ENCODE measurements at places on chromosomes 7 and 10.

- no peak for DNase-seq
Observed at GRCh38 chr7:128792471-128793180, 858 bp downstream of the CCDC136 start.

GRCh38 chr7:120802751-120803150 lies 55.2 kb downstream of the TSPAN12 start:
- DNase-seq = no peak

GRCh38 chr7:114533131-114533530 lies 118.5 kb downstream of the FOXP2 start:
- no peak for DNase-seq

DNA sequence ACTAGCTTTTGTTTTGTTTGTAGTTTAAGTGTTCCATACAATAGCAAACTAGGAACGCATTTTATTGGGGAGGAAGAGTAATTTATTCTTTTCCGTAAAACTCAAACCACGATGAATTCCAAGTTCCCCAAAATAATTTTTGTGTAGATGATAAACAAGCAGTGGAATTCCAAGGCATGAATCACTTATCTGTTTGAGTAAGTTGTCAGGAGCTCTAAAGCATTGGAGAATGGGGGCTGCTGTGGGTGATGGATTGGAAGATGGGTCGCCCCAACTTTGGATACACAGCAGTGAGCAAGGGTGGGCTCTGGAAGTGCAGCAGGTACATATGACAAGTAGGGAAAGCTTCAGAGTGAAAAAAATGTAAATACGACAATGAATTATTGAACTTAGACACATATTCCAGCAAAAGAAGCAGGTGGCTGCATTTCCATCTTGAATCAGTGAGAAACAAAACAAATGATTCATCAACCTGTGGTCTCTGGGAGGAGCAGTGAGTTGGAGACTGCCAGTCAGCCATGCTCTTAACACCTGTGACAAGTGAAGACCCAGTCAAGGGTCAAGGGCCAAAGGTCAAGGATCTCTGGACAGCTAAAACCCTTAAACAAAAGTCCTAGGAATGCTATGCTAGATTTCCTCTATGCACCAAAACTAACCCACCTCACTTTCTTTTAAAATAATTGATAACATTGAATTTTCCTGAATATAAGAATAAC lies 34.2 kb upstream of the ADRB1 start:
- no peak for DNase-seq

- DNase-seq = no peak
Observed at GRCh38 chr7:69929622-69930021, 331.3 kb downstream of the AUTS2 start.

DNA sequence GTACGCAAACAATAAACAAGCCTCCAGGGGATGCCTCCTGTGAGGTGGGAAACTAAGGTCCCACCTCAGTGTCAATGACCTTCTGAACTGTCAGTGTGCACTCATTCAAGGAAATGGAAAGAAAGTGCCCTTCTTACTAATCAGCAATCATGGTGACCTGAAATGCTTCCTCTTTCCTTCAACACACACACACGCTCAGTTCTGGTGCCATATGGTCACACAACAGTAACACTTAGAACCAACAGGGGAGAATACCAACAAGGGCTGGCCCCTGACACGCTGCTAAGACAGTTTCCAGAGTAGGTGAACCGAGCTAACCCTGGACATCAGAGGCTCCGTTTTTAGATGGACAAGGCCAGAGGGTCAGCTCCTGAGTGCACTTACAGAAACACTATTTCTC lies 42.1 kb upstream of the EFCAB10 start:
- no peak for DNase-seq

Data from WTC11 (cell line).